ENCODE measurements at places on chromosomes 3 and 15.

DNA sequence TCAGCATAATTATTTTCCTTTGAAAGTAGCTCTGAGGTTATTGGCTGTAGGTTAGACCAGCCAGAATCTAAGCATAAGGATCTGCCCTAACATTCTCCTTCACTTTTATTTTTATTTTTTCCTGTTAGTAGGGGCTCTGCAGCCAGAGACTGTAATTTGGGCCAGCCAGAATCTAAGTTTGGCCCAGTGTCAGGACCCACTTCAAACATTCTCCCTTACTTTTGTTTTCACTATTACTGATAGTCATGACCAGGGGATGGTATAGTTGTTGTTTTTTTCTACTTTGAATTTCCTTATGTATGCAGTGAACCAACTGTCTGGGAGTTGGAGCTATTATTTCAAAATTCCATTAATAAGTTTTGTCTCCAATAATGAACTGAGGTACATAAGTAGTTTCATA is 121.0 kb upstream of the MBNL1 start:
- no peak for DNase-seq

DNA sequence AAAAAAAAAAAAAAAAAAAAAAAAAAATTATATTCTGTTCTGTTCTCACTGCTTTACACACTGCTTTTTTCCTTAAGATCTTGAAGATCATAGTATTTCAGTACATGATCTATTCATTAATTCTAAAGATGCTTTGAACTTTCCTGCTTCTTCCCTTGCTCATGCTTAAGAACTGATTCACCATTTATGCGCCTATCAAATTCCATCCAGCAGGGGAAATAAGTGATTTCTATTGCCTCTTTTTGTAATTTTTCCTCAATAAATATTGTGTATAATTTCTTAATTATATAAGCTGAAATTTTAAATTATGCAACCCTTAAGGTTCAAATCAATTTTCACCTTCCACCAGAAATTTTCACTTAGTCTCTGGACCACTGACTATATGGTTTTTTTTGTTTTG is 10.6 kb downstream of the DENND6A start:
- DNase-seq: no peak

DNA sequence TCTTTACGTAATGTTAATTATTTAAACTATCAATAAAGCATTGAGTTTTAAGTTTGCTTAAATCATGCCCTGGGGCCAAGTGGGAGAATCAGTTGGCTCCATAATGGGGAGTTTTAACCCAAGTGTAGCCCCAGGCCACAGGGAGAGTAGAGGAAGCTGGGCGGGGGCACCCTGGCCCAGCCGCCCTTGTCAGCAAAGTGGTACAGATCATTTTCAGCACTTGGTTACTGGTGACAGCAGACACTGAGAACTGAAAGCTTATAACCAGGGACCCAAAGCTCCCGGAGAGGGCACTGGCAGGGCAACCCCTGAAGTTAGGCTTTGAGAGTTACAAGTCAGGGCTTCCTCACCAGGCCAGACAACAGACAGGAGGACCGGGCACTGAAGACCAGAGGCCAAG is 90.6 kb downstream of the SEMA5B start:
- no peak for DNase-seq

- DNase-seq: no peak
Measured at GRCh38 chr3:13254028-13254951, 165.8 kb downstream of the NUP210 start.

DNA sequence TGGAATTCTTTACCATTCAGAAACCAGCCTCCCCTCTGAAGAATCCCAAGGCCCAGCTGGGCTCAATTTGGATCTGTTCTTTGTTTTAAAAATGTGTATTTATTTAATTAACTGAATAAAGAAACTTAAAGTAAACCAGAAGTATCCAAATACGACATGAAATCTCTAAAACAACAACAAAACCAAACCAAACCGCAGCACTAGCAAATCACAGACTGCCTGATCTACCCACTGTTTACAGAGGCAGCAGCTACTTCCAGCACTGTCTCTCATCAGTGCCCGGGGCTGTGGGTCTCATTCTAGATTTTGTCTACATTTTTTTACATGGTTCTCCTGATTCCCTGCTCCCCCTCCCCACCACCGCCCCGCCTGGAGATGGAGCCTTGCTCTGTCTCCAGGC is 2.3 kb downstream of the FLNB start:
- no peak for DNase-seq

DNA sequence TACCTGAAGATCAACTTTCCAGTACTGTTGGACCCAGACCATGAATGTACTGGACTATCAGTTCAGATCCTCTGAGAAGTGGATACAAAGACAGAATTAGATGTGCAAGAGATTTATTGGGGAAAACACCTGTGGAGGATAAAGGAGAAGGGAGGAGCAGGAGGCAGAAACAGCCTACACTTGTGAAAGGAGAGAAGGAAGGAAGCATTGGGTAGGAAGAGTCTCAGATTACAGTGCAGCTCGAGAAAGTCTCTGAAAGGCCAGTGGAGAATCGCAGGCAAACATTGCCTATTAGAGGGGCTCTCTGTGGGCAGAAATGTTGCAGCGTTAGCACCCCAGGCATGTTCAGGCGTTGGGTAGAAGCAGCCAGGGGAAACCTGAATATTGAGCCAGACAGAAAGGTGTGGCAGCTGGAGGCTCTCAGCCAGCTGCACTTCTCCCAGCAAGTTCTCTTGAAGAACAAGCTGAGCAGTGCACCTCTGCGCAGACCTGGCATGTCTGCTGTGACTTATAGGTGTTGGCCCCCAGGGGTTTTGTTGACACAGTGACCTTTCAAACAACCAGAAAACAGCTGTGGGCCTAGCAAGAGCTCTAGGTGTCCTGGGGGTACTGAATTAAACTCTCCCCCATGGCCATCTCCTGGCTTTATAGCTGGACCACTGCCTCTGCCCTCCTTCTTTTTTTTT is 7.0 kb downstream of the CHST14 start:
- no peak for DNase-seq

- DNase-seq: no peak
Measured at GRCh38 chr3:26281284-26281985, 341.1 kb upstream of the LRRC3B start.

- DNase-seq: no peak
Measured at GRCh38 chr3:88509582-88509981, 359.8 kb downstream of the C3orf38 start.

GRCh38 chr15:73632670-73633058 is 525 bp downstream of the NPTN start:
- DNase-seq: no peak

GRCh38 chr15:50350621-50351020 is 4.4 kb downstream of the GABPB1 start:
- DNase-seq: no peak

DNA sequence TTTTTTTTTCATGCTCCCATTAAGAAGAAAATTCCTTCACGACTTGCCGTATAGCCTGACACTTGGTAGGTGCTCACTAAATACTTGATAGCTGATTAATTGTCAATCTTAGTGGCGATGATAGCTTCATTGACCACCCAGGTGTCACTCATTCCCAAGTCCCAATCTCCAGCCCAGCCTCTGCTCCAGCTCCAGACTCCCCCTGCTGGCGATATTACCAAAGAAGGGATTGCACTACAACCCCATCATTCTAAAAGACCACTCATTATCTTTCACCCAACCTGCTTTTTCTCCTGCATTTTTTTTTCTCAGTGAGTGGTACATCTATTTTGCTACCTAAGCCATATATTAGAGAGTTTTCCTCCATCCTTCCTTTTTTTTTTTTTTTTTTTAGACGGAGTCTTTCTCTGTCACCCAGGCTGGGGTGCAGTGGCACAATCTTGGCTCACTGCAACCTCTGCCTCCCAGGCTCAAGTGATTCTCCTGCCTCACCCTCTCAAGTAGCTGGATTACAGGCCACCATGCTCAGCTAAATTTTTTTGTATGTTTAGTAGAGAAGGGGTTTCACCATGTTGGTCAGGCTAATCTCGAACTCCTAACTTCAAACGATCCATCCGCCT is 19.5 kb upstream of the COMMD2 start:
- no peak for DNase-seq

GRCh38 chr15:50280271-50280670 is 14.7 kb upstream of the HDC start:
- no peak for DNase-seq

- DNase-seq: no peak
Measured at GRCh38 chr3:190498293-190498692, 15.6 kb upstream of the IL1RAP start.

- DNase-seq: no peak
Measured at GRCh38 chr3:131031660-131032059, 5.0 kb downstream of the NEK11 start.

GRCh38 chr15:47787875-47788274 is 70.6 kb downstream of the SEMA6D start:
- no peak for DNase-seq

DNA sequence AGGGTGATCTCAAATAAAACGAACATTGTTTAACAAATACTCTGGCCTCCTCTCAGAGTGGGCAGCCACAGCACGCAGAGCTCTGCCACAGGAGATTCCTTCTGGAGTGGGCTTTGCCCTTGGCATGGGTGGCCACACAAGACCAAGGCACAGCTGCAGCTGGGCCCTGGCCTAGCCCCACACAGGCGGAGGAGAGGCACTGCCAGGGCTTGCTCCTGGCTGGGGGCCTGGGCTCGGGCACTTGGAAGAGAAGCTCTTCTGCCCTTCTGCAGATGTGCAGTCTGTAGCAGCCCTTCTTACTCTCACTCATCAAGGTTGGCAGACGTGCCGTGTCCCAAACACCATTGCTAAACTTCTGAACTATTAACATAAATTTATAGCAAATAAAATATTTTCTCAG is 67.2 kb downstream of the CRTC3 start:
- no peak for DNase-seq

- DNase-seq: no peak
Measured at GRCh38 chr3:134667406-134667805, 16.6 kb upstream of the KY start.

GRCh38 chr15:85414495-85414894 is 34.1 kb downstream of the AKAP13 start:
- DNase-seq: no peak

- no peak for DNase-seq
Measured at GRCh38 chr3:32460031-32460749, 42.5 kb downstream of the CMTM6 start.

DNA sequence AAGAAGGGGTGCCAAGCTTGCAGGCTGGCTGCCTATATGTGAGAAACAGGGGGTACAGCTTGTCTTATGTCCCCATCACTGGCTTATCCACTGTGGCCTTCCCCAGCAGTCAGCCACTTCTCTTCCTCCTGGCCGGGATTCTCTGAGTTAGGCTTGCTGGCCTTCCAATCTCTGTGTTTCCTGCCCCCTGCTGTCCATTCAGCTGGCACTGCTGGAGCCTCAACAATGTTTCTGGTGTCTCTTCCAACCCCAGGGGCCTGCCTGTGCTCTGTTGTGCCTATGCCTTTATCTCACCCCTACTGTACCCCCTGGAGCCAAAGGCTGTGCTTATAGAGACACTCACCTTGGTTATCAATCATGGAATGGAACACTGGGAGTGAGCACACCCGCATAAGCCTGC is 36.5 kb downstream of the ANAPC13 start:
- DNase-seq: no peak

DNA sequence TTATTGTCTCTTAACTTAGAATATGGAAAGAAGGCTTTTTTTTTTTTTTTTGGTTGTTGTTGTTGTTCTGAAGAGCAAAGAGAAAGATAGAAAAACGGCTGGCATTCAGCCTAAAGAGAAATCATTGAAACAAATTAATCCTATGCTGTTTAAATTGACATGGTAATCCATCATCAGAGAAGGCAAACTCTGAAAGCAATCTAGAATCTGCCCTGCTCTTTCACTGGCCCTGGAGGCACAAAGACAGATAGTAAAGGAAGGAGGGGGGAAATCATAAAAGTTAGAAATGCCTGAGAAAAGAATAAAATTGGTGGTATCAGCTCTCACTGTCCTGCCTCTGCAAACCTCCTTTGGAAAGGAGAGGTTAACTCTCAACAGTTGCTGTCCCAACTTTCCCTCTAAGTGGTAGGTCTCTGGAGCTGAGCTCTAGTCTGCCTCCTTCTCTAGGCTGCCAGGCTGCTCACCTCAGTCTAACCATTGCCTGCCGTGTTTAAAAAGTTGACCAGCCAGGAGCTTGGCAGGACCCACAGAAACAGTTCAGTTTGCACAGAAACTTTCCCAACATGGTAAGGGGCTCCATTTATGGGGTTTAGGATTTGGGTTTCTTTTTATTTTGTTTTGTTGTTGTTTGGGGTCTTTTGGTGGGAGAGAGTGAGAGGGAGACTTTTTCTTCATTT is 13.4 kb upstream of the NR2F2 start:
- no peak for DNase-seq

DNA sequence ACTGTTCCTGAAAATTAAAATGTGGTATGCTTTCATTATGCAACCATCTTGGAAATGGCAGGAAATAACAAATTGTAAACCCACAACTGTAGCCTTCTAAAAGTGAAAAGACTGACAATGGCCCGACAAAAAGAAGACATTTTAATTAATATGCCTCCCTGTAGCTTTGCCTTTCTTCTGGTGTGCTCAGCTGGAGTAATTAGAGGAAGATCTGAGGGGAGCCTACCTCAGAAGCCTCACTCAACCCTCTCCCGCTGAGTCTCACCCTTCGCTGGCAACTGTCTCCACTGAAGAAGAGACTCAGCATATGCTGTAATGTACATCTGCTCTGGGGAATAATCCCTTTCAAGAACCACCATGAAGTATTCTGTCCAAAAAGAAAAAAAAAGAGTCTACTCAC is 104.7 kb upstream of the SETMAR start:
- DNase-seq: no peak

GRCh38 chr3:15403495-15403894 is 23.8 kb downstream of the METTL6 start:
- DNase-seq: no peak

DNA sequence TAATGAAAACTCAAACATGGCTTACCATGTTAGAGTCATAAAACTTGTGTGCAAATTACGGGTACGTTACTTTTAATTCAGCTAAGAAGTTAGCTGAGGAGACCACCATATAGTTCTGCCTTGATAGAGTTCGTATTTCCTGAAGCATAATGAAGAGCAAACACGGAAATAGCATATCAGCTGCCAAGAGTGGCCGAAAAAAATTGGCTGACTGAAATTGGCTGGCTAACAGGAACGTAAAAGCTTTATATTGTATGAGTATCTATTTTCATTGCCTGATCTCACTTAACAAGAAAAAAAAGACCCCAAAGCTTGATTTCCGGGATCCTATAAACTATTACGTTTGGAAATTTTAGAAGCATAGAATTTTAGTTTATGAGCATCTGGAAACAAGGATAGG is 1222.9 kb downstream of the ZPLD1 start:
- no peak for DNase-seq

GRCh38 chr3:50450209-50450921 is 53.1 kb downstream of the CACNA2D2 start:
- DNase-seq: peak; percentile 24

Measured in activated naive CD8-positive, alpha-beta T cell treated with anti-CD3 and anti-CD28 coated beads, Interleukin-2, amount 50 U/mL, for 16 hours (primary cell).